ENCODE measurements at places on chromosomes 5 and 9.

- DNase-seq, result no peak
These were observed 142.7 kb downstream of the SGCD start for GRCh38 chr5:156469636-156470035.

GRCh38 chr5:32017692-32018367, 156.3 kb downstream of the GOLPH3 start:
- no peak for DNase-seq

DNA sequence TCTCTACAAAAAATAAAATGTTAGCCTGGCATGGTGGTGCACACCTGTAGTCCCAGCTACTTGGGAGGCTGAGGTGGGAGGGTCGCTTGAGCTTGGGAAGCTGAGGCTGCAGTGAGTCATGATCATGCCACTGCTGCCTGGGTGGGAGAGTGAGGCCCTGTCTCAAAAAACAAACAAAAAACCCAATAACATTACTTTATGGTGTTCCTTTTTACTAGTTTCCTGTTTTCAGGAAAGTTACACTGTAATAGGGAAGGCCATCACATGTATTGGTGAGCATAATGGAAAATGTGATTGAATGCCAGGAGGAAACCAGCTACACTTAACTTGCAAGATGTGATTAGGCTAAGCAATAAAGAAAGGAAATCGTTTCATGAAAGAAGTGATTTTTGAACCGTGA, 42.7 kb downstream of the SV2C start:
- DNase-seq, result no peak

- DNase-seq, result peak; percentile 99
These were observed 266.1 kb downstream of the SMARCA2 start for GRCh38 chr9:2281031-2281802.

GRCh38 chr9:22079873-22080341, 70.8 kb upstream of the CDKN2B start:
- DNase-seq, result no peak

GRCh38 chr9:34059281-34059680, 10.6 kb upstream of the UBAP2 start:
- no peak for DNase-seq
